Germinal center (tissue), 1 donor: ENCODE measurements at places on chromosomes 5 and 9.

DNA sequence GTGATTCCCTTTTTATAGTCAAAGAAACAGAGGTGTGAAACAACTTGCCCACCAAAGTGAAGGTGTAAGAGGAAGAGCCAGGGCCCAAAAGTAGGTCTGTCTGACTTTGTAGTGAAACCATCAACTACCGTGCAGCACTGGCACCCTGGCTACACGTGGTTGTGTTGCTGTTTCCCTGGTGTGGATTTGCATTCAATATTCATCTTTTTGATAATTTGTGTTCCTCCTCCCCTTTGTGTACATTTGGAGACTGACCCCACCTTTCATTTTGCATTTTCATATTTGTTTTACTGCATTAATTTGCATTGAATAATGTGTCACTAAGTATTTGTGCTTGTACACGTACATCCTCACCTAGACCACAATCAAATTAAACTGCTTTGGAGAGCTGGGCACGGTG is 873.8 kb upstream of the WWC1 start:
- DNase-seq, result no peak

DNA sequence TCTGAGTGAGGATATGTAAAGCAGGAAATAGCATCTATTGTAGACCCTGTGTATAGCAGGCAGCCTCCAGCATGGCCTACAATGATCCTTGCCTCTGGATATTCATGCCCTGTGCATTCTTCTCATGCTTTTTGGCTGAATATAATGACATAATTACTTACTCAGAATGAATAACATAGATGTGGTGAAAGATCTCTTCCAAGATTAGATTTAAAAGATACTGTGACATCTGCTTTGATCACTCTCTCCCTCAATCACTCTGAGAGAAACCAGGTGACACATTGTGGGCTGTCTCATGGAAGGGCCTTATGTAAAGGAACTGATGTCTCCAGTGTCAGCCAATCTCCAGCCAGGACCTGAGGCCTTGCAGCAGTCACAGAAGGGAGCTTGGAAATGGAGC is 376.7 kb downstream of the DNAH5 start:
- no peak for DNase-seq

DNA sequence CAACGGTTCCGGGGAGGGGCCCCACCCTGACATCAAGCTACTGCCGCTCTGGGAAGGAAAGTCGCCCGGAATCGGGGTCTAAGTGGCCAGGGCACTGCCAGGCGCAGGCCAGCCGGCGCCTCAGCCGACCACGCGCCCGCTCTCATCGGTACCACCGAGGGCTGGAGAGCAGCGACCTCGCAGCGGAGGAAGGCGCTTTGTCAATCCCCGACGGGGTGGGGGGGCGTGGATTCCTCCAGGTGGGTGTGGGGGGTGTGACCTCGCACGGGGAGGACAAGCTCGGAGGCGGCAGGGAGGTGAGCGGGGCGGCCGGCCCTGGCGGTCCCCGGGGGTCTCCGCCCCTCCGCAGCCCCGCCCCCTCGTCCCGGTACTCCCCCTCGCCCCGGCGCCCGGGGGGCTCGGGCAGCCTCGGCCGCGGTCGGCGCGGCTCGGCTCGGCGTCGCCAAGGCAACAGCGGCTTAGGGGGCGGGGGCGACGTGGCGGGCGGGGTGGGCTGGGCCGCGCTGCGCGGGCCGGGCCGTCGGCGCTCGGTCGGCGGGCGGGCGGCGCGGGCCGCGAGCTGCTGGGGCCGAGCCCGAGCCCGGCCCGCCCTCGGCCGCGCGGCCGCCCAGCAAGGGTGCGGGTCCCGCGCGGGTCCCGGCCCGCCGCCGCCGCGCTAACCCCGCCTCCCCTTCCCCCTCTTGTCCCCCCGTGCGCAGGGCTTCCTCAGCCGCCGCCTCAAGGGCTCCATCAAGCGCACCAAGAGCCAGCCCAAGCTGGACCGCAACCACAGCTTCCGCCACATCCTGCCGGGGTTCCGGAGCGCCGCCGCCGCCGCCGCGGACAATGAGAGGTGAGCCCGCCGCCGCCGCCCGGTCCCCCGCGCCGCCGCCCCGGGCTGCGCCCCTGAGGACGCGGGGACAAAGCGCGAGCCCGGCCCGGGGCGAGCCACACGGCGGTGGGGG is 47.5 kb downstream of the DAB2IP start:
- peak; percentile 46 for DNase-seq

DNA sequence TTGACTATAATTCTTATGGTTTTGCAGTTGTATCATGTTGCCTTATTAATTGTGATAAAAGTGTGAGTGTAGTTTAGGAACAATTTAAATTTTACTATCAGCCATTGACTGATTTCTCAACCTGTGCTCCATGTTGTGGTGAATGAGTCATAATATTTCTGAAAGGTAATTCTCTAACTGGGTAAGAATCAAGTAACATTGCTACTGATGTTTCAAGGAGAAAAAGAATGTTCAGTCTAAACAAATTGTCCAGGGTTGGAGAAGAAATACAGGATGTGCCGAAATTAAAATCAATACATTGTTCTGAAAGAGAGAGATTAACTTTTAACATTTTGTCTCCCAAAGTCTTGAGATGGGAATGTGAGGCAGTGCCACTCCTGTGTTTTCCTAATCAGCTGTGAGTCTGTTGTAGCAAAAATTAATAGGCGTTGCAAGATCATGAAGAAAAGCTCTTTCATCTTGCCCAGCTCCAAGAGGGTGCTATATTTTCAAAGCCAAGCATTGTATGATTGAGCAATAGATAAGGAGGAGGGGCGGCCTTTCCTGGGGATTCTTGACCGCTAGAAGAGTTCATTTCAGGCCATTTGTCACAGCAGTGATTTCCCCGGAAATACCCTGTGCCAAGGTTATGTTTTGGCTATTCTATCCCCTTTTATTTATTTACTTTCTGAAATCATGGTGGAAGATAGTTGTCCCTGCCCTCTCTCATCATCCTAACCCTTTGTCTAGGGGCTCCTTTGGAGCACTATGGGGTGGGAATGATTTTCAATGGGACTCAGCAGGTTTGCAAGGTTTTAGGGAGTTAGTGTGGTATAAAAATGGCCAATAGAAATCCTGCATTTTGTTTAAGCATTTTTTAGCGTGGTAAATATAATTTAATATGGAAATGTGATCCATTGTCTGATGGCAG is 151.6 kb downstream of the FOCAD start:
- DNase-seq, result no peak

GRCh38 chr9:37987467-37987981 is 81.5 kb downstream of the SHB start:
- DNase-seq, result no peak

DNA sequence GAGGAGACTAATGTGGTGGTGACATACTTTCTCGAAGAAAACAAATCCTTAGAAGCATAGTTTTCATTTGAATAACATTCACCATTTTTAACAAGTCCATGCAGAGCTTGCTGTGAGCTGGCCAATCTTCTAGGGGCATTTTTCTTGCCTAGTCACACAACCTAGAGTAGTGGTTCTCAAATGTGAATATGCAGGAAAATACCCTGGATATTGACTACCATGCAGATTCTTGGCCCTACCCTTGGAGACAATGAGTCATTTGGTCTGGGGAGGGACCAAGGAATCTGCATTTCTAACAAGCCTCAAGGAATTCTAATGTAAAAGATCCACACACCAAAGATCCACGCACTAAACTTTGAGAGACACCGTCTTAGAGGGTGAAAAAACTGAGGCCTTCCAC is 23.5 kb downstream of the GDNF start:
- no peak for DNase-seq

DNA sequence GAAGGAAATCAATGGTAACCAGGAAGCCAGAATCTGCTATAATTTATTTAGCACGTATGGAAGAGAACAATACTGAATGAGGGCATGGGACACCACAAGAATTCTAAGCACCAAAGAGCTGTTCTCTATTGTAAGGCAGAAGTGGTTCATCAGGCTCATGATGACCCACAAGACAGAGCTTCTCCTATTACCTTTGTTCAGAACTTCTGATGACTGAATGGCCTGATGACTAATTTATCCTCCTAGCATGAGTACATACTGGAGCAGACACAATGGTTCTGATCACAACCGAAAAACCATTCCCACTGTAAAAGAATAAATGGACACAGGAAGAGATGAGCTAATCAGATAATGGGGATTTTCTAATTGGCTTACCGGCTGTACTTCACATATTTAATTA is 329.8 kb upstream of the PDE4D start:
- DNase-seq, result no peak

- DNase-seq, result peak; percentile 32
Observed at GRCh38 chr9:76605321-76605900, 146.4 kb downstream of the GCNT1 start.

DNA sequence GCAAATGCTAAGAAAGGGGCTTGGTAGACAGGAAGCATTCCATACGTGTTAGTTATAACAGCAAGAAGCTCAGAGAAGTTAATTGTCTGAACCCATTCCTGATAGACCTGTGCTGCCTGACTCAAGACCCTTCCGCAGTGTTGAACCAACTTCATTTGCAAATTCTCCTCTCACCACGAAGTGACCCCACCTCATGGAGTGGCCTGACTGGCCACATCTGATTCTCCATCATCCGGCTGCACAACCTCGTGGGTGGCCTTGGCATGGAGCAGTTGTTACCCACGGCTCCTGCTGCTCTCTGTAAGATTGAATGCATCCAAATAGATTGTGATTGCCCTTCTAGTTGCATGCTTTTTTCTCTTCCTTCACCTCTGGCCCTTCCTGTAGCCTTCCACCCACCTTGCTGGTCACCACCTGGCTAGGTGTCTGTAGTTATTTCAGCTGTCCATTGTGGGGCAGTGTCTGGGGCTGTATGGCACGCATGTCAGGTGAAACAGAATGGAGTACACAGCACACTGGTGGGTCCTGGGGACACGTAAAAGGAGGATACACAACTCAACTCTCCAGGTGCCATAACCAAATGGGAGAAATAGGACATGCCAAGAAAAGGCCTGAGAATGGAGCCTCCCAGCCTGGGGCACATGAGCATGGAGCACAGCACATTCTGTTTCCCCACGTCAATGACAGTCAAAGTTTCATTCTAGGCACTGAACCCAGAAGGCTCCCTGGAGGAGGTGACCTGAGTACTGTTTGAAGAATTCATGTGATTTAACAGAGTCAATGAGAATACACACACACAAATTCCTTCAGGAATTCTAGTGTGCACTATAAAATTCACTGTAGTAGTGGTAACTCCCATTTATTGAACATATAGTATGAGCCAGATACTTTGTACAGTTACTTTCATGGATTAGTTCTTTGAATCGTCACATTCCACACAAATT is 70.5 kb upstream of the PTCH1 start:
- DNase-seq, result no peak

DNA sequence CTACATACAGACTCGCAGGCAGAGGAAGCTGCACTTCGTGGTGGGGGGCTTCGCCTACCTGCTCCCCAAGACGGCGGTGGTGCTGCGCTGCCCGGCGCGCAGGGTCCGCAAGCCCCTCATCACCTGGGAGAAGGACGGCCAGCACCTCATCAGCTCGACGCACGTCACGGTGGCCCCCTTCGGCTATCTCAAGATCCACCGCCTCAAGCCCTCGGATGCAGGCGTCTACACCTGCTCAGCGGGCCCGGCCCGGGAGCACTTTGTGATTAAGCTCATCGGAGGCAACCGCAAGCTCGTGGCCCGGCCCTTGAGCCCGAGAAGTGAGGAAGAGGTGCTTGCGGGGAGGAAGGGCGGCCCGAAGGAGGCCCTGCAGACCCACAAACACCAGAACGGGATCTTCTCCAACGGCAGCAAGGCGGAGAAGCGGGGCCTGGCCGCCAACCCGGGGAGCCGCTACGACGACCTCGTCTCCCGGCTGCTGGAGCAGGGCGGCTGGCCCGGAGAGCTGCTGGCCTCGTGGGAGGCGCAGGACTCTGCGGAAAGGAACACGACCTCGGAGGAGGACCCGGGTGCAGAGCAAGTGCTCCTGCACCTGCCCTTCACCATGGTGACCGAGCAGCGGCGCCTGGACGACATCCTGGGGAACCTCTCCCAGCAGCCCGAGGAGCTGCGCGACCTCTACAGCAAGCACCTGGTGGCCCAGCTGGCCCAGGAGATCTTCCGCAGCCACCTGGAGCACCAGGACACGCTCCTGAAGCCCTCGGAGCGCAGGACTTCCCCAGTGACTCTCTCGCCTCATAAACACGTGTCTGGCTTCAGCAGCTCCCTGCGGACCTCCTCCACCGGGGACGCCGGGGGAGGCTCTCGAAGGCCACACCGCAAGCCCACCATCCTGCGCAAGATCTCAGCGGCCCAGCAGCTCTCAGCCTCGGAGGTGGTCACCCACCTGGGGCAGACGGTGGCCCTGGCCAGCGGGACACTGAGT is 255.9 kb downstream of the SAXO1 start:
- DNase-seq, result no peak

- peak; percentile 36 for DNase-seq
Observed at GRCh38 chr5:67221487-67222242, 25.1 kb upstream of the CD180 start.

- peak; percentile 7 for DNase-seq
Observed at GRCh38 chr5:43638107-43638506, 35.1 kb downstream of the NNT start.

DNA sequence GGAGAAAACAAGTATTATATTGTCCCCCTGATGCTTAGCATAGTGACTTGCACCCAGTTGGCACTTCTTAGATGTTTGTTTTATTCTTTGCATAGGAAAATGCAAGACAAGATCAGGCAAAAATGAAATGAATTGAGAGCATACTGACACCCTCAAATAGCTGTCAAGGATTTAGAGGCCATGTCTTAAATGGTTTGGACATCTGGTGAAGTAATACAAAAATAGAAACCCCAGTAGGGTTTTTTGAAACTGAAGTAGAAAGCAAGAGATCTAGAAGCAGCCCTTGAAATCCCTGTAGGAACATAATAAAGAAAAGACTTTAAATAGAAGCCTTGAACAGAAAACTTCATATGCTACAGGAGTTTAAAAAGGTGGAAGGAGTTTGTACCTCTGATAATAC is 174.3 kb downstream of the ANXA1 start:
- DNase-seq, result no peak

- DNase-seq, result no peak
Observed at GRCh38 chr9:132026932-132027585, 52.6 kb downstream of the MED27 start.

- DNase-seq, result no peak
Observed at GRCh38 chr9:72247549-72247948, 98.3 kb downstream of the GDA start.

DNA sequence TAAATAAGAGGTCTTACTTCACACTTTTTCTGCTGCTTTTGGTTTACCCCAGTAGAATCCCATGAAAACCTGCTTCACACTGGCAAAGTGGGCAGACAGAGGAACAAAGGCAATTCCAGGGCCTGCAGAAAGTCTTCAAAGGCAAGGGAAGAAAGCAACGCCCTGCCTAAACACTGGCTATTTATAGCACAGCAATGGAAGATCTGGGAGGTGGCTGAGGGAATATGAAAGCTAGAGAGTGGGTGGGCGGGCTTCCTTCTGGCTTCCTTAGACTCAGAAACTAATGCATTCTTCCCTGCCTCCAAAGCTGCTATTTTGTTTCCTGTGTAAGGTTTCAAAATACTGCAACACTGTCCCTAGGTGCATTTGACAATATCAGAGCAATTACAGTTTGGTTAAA is 46.8 kb downstream of the ELAVL2 start:
- no peak for DNase-seq

DNA sequence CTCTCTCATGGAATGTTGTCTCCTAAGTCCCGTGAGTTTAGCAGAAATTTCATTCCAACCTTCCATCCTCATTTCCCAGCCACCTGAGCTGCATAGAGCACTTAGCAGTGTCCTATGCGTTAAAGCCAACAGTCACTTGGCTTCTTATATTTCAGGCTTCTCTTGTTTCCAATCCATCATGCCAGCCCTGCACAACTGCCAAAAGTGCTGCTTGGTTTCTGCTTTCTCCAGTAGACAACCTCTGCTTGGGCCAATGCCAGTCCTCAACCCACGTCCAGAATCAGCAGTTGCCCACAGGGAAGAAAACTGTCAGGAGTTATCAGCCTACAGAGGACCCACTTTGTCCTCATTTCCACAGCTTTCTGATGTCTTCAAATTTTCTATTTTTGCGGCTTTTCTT is 42.5 kb downstream of the KCNIP1 start:
- DNase-seq, result no peak
